ENCODE measurements at places on chromosomes 2 and 18.

DNA sequence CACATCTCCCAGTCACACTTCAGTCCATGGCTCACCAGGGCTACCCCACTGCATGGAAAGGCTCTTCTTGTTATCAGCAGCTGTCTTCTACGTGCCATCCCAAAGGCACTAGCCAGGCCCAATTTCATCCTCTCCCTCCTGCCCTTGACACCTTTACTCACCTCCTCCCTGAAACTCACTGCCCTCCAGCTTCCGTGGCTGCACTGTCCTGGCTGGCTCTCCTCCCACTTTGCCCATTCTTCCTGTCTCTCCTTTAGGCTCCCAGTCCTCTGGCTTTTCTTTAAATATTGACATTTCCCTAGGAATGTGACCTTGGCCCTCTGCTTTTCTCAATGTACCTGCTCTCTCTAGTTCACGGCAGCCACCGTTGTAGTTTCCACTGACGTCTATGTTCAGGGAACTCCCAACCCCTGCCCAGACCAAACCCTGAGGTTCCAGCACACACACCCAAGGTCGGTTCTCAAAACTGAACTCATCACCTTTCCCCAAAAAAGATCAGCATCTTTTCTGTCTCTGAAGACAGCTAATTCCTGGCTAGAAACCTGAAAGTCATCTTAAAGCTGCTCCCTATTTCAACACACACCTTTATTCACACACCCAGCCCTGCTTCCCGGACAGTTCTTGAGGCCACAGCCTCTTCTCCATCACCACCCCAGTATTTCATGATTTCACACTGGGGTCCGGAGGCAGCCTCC, 36.7 kb downstream of the WDFY1 start:
- DNase-seq = no peak

DNA sequence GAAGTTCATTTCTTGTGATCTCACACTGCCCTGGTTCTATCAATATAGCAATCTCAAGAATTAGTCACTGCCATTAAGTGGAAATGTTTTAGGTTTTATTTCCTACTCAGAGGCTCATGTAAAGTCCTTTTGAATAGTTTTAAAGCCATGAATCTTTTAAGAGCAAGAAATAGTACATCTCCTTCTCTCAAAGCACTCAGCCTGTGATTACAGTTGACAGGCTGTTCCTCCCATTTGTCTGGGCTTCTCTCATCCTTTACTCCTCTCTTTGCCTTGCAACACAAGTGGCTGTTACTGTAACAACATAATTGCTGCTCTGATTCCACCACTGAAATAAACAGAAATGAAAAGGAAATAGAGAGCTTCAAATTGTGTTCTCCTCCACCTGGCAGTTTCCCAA, 18.4 kb downstream of the GRP start:
- no peak for DNase-seq

- no peak for DNase-seq
Observed at GRCh38 chr2:230627806-230628724, 84.6 kb upstream of the CAB39 start.

DNA sequence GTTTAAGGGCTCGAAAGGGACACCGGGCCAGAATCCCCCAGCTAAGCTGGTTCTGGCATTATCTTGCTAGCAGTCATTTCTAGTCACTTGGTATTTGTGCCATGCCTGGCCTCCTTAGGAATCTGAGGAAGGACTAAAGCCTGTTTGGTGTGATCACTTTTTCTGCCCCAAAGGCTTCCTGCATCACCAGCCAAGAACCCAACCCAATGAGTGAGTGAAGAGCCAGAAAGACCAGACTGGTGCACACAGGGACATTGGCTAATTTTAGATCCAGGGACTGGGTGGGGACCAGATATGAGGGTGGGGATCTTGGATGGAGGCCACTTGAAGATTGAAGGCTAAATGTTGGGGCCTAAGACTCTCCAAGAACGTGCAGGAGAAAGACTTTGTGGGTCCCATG, 411.9 kb upstream of the TNP1 start:
- DNase-seq = no peak

DNA sequence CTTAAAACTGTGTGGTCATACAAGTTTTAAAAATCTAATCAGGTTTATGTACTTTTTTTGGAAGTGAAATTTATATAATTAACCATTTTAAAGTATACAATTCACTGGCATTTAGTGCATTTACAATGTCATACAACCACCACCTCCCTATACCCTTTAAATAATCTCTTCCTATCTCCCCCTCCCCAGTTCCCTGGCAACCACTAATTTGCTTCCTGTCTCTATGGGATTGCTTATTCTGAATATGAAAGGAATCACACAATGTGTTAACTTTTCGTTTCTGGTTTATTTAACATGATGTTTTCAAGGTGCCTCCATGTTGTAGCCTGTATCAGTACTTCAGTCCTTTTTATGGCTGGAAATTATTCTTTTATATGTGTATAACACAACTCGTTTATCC, 19.4 kb downstream of the CHMP3 start:
- DNase-seq = no peak

DNA sequence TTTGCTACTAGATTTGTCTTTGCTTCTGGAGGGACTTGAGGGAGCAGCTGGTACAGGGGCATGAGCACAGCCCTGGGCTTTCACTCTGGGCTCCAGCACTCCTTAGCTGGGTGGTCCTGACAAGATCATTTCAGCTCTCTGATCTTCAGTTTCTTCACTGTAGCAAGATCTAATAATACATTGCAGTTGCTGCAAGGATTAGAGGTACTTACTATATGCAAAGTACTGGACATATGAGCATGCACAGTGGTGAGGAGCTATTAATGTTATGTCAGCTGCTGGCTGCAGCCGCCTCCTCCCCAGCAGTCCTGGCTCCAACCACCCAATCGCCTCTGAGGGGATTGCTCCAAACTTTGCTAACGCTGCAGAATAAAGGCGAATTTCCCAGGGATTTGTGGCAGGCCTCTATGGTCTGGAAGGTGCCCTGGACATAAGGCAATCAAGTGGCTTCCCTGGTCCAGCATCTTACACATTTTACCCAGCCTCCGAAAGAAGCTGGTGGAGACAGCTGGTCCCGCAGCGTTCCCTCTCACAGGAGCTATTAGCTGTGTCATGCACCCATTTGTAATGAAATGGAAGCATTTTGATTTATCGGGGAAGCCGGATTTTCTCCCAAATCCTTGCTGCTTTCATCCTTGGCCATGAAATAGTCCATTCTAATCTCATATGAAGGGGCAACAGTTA, 96.7 kb downstream of the RHOB start:
- DNase-seq = no peak

DNA sequence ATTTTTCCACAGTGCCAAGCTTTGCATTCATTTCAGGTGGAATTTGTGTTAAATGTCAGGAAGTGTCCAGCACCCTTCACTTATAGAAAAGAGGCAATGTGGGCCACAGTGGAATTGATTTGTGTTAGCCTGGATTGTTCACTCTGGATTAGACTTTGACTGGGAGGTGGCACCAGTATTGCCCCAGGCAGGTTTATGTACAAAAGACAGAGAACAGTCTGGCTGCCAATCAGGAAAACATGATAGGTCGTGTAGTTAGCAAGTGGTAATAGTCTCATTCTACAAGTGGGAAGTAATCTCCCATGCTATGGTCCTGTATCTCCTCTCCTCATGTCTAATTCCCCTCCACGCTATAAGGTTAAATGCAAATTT, 45.6 kb downstream of the RAB27B start:
- no peak for DNase-seq

- DNase-seq = no peak
Observed at GRCh38 chr2:162710287-162710890, 128.2 kb downstream of the KCNH7 start.

- no peak for DNase-seq
Observed at GRCh38 chr2:205781244-205781931, 99.1 kb downstream of the NRP2 start.

- DNase-seq = no peak
Observed at GRCh38 chr2:190099890-190100697, 37.6 kb upstream of the MSTN start.

All from GM19239 (cell line).